Mesothelial cell of epicardium (in vitro differentiated cells): ENCODE measurements at places on chromosomes 16 and 17. TPM values are rescaled to one million over a fixed set of nuclear protein-coding genes. Genes with fewer than 3 reads are reported as not detected.

The C17orf100 gene
- total RNA-seq, result 6.1 to 7.6 TPM (median 7.1 TPM) in 3 replicates

The NPIPB13 gene
- total RNA-seq, result 34.8 to 38.6 TPM (median 37.1 TPM) in 3 replicates

DNA sequence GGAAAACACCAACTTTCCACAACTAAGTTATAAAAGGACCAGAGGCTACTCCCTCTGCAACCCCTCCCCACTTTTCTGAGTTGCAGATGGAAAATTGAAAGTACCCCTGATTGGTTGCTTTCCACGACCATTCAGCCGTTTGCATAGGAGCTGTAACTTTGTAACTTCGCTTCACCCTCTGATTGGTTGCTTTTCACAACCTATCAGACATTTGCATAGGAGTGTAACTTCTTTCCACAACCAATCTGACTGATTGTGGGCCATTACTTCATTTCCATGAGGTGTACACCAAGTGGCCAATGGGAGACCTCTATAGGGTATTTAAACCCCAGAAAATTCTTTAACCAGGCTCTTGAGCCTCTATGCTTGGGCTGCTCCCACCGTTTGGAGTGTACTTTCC lies 644.1 kb downstream of the WWOX start:
- DNase-seq, result no peak

The RCVRN gene
- total RNA-seq, result 1.2 to 1.8 TPM (median 1.3 TPM) in 3 replicates

DNA sequence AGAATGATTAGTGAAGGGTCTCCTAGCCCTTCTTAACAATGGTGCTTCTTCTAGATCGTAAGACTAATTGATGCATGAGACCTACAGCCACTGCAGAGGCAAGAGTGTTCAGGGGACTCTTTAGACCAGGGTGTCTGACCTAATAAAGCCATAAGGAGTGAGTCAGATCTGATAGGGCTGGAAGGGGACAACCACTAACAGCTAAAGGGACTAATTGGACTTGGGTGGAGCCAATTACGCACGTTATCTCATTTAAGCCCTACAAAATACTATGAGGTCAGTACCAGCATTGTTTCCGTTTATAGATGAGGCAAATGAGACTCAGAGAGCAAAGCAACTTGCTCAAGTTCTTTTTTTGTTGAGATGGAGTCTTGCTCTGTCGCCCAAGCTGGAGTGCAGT lies 14.5 kb upstream of the RNF222 start:
- DNase-seq, result no peak

The CA5A gene
- not detected in 3 replicates for total RNA-seq

The UBE2I gene
- total RNA-seq, result 205 to 214 TPM (median 208 TPM) in 3 replicates

DNA sequence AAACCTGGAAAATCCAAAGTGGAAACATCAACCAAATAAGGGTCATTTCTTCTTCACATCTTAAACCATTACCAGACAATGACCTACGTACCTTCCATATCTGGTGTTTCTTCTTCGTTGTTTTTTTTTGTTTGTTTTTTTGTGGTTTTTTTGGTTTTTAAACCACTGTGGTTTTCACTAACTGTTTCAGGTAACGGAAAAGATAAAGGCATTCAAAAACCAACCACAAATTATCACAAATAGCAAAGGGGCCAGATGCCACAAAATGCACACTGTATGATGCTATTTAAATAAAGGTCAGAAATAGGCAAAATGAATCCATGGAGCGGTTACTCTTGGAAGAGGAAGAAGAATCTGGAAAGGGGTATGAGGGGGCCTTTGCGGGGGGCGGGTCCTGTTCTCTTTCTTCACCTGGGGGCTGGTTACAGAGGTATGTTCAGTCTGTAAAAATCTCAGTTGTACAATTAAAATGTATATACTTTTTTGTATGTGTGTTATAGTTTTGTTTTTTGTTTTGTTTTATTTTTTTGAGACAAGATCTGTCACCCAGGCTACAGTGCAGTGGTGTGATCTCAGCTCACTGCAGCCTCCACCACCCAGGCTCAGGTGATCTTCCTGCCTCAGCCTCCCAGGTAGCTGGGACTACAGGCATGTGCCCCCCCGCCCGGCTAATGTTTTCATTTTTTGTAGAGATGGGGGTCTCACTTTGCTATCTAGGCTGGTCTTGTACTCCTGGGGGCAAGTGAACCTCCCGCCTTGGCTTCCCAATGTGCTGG lies 29.6 kb downstream of the LITAF start:
- no peak for DNase-seq

DNA sequence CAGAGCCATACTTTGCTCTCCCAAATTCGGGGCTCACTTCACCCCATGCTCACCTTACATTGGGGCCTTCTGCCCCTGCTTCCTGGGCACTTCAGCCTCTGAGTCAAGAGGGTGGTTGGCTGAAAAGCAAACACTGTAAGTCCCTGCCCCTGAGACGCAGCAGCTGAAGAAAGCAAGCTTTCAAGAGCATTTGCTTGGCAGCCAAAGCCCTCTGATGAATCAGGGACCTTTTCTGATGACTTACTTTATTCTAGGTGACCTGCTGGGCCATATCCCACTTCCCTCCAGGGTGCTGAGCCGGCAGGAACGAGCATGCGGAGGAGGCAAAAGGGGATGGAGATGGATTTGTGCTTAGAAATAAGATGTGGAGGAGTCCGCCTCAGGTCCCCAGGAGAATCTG lies 147.0 kb upstream of the TNRC6C start:
- no peak for DNase-seq

The SLFN14 gene
- not detected in 3 replicates for total RNA-seq

DNA sequence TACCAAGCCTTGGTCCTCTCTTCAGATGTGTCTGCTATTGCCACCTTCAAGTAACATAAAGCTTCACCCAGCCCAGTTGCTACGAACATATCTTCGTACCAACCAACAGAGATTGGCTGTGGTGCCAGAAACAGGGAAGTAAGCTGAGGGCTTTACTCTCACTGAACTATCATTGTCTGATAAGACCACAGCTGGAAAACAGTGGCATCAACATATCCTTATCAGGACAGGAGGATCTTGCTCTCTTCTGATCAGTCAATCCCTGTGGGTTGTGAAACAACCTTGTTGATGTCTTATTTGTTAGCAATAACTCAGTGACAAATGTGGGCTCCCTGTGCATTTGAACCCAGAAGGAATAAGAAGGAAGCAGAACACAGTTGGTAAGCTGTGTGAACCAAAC lies 446.3 kb upstream of the MAF start:
- DNase-seq, result no peak

The CYB5B gene
- total RNA-seq, result 96.6 to 102 TPM (median 101 TPM) in 3 replicates

The ABCA10 gene
- total RNA-seq, result 0.45 to 0.74 TPM (median 0.55 TPM) in 3 replicates
